ENCODE measurements at places on chromosomes 2 and 18.

- DNase-seq, result no peak
These were observed 30.1 kb downstream of the UXS1 start for GRCh38 chr2:106163948-106164545.

GRCh38 chr2:237012577-237013267 lies 73.0 kb upstream of the COPS8 start:
- DNase-seq, result no peak

DNA sequence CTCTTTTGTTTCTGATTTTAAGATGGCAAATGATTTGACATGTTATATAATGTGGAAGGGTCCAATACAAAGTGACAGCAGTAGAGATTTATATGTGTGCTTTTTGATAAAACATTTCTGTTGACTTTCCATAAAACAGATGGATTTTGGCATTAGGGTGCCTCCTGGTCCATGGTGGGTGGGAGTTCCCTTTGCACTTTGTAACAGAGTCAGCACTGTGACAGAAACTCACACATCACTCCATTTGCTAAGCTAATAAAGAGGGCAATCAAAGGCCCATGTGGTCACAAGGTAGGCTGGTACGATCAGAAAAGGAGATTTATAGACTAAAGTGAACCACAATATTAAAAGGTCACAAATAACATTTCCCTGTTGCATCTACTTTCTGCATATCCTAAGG lies 93.3 kb upstream of the NT5C1B start:
- DNase-seq, result no peak

- no peak for DNase-seq
These were observed 22.2 kb downstream of the METAP1D start for GRCh38 chr2:172021955-172022354.

DNA sequence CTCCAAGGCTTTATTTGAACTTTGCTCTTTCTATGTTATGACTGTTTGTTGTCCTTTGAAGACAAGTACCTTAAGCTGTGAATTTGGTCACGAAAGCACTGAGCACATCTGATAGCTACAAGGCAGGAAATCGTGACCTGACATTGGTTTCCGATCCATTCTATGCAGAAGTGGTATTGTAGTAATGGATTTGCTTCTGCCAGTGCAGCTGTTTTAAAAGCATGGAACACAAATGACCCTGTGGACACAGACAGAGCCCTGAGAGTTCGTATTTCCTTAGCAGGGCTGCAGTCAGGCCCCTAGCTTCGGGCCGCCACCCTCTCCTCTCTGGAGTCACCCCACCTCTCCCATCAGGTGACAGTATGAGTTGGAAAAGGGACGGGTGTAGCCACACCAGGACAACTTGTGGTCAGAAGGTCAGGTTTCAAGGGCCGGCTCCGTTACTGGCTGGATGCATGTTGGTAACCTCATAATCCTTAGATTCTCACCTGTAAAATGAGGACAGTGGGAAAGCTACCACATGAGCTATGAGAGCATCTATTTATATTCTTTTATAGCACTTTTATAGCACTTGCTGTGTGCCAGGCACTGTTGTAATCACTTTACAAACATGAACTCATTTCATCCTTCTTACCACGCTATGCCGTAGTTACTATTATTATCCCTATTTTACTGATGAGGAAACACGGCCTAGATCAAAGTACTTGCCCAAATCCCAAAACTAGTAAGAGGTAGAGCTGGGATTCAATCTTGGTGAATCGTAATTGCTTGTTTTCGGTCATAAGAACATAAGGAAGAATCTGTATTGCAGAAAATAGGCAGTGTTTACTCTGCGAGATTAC lies 70.2 kb downstream of the SPATS2L start:
- DNase-seq, result no peak

GRCh38 chr2:8203364-8203763 lies 478.5 kb upstream of the ID2 start:
- no peak for DNase-seq

DNA sequence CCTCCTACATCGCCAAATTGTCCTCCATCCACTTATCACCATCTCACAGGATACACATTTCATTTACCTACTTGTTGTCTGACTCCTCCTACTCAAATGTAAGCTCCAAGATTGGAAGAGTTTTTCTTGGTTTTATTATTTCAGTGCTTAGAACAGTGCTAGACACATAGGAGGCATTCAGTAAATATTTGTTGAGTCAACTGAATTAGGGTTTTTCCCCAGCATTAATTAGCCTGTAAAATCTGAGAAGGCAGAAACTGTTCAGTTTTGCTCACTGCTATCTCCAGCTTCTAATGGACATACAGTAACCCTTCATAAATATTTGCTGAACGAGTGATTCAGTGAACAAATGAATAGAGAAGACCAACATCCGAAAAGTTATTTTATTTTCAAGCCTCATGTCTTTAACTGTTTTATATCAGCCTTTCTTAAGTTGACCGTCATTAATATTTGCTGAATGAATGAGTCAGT lies 800 bp downstream of the TTC21B start:
- DNase-seq, result no peak

All from activated naive CD8-positive, alpha-beta T cell treated with anti-CD3 and anti-CD28 coated beads for 36 hours (primary cell).